ENCODE measurements at places on chromosomes 2 and 18.

DNA sequence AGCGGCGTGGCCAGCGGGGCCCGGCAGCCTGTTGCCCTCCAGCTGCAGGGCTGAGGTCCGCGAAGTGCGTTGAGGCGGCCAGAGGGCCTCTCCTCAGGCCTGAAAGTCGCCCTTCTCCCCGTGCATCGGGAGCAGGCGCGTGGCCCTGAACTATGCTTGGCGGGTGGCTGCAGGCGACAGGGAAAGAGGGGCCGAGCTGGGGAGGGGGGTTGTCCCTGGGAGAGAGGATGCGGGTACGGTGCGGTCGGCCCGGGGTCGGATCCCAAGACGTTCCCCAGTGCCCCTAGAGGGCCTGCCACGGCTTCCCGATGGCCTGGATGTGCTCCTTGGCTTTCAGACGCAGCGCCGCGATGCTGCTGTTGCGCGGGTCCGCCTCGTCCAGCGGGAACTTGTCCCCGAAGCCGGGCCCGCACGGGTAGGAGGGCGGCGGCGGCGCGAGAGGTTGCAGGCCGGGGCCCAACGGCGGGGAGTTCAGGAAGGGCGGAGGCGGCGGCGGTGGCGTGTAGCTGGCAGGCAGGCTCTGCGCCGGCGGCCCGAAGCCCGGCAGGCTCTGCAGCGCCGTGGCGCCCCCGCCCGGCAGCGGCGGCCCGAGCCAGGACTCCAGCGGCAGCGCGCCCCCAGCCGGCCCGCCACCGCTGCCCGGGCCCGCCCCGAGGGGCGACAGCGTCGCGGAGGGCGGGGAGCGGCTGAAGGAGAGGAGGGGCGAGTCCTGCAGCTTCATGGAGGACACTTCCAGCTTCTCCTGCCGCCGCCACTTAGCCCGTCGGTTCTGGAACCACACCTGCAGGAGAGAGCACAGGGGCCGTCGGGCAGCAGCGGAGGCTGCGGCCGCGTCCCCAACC lies 4.3 kb downstream of the RAX start:
- DNase-seq, result no peak

- DNase-seq, result no peak
These were observed 46.7 kb upstream of the KCNF1 start for GRCh38 chr2:10864861-10865636.

DNA sequence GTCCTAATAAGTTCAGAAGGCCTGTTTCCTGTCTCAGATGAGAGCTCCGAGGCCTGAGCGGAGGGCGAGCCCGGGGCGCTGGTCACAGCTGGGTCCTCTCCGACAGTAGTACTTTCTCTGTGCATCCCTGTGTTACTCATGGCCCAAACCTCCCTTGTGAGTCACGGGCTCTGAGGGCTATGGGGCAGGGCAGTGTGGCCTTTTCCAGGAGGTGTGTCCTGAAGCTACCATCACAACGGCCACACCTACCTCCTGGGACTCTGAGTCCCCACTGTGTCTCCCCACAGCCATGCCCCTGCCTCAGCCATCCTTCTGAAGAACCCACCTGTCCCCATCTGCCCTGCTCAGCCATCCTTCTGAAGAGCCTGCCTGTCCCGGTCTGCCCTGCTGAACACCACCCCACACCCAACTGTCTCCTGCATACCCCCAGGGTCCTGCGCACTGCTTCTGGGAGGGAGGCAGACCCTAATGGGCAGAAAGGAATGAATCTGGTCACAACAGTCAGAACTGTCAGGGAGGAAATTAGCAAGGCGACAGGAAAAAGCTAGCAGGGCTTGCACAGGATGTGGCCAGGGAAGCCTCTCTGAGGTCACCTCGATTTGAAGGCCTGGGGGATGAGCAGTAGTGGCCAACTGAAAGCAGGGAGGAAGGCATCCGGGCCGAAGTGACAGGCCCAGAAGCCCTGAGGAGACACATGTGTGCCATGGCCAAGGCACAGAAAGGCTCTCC lies 145.4 kb upstream of the RIOK3 start:
- DNase-seq, result no peak

- DNase-seq, result no peak
These were observed 11.8 kb downstream of the RBFA start for GRCh38 chr18:80046011-80046410.

- no peak for DNase-seq
These were observed 233.7 kb downstream of the EN1 start for GRCh38 chr2:118613737-118614136.
